ENCODE measurements at places on chromosomes 7 and 10. TPM values are rescaled to one million over a fixed set of nuclear protein-coding genes. Genes with fewer than 3 reads are reported as not detected.

GRCh38 chr10:34811968-34812514, 3.1 kb downstream of the PARD3 start:
- no peak overlapping the region for H3K4me3 ChIP-seq
- H3K4me1 ChIP-seq: peaks cover 27% of the 10 kb centered on the region
- H3K27ac ChIP-seq: no peak overlapping the region
- no peaks in the 10 kb centered on the region for H3K27me3 ChIP-seq
- H3K36me3 ChIP-seq: no peaks in the 10 kb centered on the region

DNA sequence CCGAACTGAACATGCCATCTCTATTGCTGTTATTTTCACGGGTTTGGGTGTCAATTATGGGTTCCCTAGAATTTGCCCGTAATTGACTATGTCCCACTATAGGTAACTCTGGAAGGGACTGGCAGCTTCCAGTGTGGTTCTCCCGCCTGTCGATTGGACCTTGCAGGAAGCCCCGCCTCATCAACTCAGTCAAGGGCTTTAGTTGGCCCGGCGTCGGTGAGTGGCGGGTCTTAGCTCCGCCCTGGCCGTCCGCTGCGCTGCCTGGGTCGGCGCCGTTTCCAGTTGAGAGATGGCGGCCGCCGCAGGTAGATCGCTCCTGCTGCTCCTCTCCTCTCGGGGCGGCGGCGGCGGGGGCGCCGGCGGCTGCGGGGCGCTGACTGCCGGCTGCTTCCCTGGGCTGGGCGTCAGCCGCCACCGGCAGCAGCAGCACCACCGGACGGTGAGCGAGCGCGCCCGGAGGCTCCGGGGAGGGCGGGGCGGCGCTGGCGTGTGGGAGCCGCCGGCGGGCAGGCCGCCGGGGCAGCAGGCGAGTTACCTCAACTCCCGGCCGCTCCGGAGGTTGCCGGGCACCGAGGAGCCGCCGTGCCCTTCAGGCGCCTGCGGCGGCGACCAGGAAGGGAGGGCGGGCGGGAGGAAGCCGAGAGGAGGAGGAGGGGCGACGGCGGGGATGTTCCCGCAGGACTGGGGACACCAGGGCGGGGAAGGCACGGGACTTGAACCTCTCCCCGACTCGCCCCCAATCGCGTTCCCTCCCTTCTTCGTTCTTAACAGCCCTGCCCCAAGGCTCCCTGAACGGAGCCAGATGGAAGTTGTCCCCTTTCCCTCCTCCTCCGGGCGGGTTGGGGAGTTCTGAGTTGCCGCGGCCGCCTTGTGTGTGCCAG, at the start of gene MCU:
Gene MCU (plus strand): TSS at position 281 of the 881 bp plus-strand sequence. CDS start 9 bp downstream, at position 290.
- no peaks in the 10 kb centered on the region for H3K27me3 ChIP-seq
- DNase-seq: peak; percentile 96
- peaks cover 45% of the 10 kb centered on the region for H3K4me1 ChIP-seq
- H3K27ac ChIP-seq: peak within 1 kb of the TSS; percentile 68
- no peaks in the 10 kb centered on the region for H3K36me3 ChIP-seq

Gene LRRD1
- total RNA-seq: 0.29 TPM

DNA sequence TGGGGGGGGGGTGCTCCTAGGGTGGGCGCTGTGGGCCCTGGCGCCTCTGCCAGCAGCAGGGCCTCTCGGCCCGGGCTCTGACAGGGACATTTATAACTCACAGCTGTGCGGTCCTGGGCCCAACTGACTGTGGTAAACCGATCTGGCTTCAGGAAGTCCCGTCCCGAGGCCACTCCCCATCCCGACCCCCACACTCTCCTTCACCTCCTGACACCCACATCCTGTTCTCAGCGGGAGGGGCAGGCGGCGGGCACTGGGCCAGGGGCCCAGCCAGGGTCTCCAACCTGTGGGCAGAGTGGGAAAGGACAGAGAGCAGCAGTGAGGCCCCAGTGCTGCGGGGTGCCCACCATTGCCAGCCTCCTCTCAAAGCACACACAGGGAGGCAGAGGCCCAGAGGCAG, 69.1 kb downstream of the ZMIZ1 start:
- H3K36me3 ChIP-seq: peaks cover 35% of the 10 kb centered on the region
- H3K4me1 ChIP-seq: peaks cover 65% of the 10 kb centered on the region
- H3K4me3 ChIP-seq: no peak overlapping the region
- H3K27ac ChIP-seq: peak overlapping the region; percentile 96
- no peak for DNase-seq

DNA sequence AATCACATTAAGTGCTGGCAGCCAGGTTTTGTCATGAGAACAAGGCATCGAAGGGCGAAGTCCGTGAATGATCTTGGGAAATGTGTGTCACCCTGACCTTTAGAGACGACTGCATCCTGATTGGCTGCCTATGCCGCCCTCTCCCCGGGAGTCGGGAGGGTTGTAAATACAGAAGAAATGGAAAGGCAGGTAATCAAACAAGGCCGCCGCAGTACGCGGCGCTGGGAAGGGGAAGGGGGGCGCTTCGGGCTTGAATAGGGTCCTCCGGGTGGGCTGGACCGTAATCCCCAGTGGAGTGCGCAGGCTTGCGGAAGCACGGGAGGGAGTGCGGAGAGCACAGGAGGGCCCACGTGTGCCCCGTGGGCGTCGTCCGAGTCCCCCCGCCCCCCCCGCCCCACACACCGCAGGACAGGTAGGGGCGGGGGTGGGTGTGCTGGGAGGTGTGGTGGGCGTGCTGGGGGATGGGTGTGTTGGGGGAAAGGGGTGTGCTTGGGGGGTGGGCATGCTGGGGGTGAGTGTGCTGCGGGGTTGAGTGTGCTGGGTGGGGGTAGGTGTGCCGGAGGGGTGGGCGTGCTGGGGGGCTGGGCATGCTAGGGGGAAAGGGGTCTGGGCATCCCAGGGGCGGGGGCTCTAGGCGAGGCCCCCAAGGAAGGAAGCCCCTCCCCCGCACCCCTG, 169.4 kb downstream of the ARHGAP12 start:
- no peaks in the 10 kb centered on the region for H3K27me3 ChIP-seq
- peak overlapping the region; percentile 82 for H3K27ac ChIP-seq
- peak overlapping the region; percentile 90 for H3K4me3 ChIP-seq
- no peaks in the 10 kb centered on the region for H3K36me3 ChIP-seq
- peaks cover 20% of the 10 kb centered on the region for H3K4me1 ChIP-seq
- DNase-seq: peak; percentile 67

DNA sequence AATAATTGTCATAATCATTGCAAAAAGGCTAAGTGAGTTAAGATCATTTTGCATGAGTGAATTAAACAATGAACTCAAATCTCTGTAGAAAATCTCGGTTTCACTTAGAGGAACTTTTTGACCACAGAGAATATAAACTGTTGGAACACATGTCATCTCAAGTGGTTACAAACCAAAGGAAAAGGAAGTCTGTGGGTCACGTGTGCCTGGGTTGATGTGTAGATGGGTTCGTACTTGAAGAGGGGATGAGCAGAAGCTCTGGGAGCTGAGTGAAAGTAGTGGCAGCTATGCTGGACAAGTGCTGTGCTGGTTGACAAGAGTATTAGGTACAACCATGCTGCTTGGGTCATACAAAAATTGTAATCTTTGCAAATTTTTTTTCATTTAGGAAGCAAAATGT, 35.0 kb downstream of the GLRX3 start:
- no peaks in the 10 kb centered on the region for H3K27me3 ChIP-seq
- no peak overlapping the region for H3K4me3 ChIP-seq
- DNase-seq: no peak
- H3K36me3 ChIP-seq: peaks cover 60% of the 10 kb centered on the region
- H3K4me1 ChIP-seq: peaks cover 13% of the 10 kb centered on the region
- no peak overlapping the region for H3K27ac ChIP-seq

Gene IGFBP1
- 4.0 TPM for total RNA-seq

DNA sequence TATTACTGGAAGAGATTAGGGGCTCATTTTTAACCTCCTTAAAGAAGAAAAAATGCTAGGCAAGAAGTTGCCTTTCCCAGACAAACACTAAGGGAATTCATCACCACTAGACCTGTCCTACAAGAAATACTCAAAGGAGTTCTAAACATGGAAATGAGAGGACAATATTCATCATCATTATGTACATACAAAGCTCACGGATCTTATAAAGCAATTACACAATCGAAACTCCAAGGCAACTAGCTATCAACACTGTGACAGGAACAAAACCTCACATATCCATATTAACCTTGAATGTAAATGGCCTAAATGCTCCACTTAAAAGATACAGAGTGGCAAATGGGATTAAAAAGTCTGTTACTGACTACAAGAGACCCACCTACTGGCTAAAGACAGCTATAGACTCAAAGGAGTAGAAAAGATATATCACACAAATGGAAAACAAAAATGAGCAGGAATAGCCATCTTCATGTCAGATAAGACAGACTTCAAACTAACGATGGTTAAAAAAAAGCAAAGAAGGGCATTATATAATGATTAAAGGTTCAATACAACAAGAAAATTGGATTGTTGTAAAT, 246.6 kb downstream of the ADRA2A start:
- H3K4me1 ChIP-seq: no peaks in the 10 kb centered on the region
- no peaks in the 10 kb centered on the region for H3K36me3 ChIP-seq
- H3K4me3 ChIP-seq: no peak overlapping the region
- H3K27me3 ChIP-seq: no peaks in the 10 kb centered on the region
- H3K27ac ChIP-seq: no peak overlapping the region

DNA sequence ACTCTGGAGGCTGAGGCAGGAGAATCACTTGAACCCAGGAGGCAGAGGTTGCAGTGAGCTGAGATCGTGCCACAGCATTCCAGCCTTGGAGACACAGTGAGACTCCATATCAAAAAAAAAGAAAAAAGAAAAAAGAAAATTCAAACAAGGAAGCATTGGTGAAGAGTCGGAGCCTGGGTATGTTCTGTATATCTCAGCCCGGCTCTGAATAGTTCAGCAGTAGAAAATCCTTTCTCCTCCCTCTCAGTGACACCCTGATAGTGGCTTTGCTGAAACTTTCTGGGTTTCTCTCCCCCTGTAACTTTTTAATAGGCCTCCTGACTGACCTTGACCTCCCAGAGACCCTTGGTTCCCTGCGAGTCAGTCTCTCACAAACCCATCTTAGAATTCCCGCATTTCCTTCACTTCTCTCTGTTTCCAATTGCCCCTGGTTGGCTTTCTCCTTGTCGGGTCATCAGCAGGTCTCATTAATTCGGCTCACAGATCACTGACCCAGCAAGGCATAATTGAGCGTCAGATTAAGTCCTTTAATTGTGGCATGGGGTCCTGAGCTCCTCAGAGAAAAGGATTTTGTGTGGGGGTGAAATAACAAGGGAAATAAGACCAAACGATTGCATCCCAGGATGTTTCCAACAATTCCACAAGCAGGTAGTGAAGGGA, 541.6 kb upstream of the NRP1 start:
- no peak overlapping the region for H3K27ac ChIP-seq
- DNase-seq: no peak
- peaks cover 24% of the 10 kb centered on the region for H3K27me3 ChIP-seq
- no peak overlapping the region for H3K4me3 ChIP-seq

- H3K27me3 ChIP-seq: no peaks in the 10 kb centered on the region
- peak overlapping the region; percentile 70 for H3K27ac ChIP-seq
Measured at GRCh38 chr7:128056901-128057300, 25.7 kb upstream of the LRRC4 start.

DNA sequence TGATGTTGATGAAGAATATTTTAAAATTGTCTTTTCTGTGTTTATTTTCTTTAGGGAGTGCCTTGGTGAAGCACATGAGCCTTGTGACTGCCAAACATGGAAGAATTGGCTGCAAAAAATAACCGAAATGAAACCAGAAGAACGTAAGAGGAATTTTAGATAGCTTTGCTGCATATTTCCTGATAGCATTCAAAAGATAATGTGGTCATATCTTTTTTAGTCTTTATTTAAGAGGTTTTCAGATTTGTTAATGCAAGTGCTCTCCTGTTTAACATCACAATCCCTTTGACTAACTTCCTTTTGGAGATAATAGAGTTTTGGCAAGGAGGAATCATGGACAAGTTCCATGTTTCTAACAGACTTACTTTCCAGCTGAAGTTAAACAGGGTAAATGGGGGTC, 85.2 kb upstream of the GATAD1 start:
- no peaks in the 10 kb centered on the region for H3K27me3 ChIP-seq
- H3K36me3 ChIP-seq: peaks cover 15% of the 10 kb centered on the region
- peaks cover 22% of the 10 kb centered on the region for H3K4me1 ChIP-seq
- no peak for DNase-seq
- no peak overlapping the region for H3K27ac ChIP-seq

Gene CNTNAP2
- total RNA-seq: 7.6 TPM

GRCh38 chr7:25846722-25847121, 305.3 kb upstream of the NFE2L3 start:
- H3K36me3 ChIP-seq: no peaks in the 10 kb centered on the region
- DNase-seq: no peak
- peaks cover 80% of the 10 kb centered on the region for H3K4me1 ChIP-seq
- H3K27me3 ChIP-seq: no peaks in the 10 kb centered on the region

GRCh38 chr10:62810156-62810902, 5.8 kb downstream of the ADO start:
- no peak overlapping the region for H3K27ac ChIP-seq
- peaks cover 13% of the 10 kb centered on the region for H3K27me3 ChIP-seq
- no peaks in the 10 kb centered on the region for H3K36me3 ChIP-seq
- DNase-seq: no peak

DNA sequence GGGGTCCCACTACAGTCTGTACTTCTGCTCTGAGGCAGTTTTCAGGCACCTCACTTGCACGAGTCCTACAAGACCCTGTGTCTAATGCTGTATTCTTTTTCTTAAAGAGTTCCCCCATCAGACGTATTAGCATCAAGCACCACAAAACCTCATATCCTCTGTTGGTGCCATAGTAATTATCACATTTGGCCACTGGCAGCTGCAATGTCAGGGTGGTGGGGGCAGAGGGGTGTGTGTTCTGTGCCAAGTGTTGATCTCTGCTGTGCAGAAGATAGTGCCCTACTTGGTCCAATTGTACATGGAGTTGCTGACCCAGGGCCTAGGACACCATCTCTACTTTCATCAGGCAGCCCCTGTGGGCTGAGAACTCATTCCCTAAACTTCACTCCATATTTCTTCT, 20.0 kb upstream of the JAZF1 start:
- H3K27me3 ChIP-seq: no peaks in the 10 kb centered on the region
- no peaks in the 10 kb centered on the region for H3K36me3 ChIP-seq
- no peak for DNase-seq
- H3K4me3 ChIP-seq: no peak overlapping the region

Gene IRF5
- under 0.01 TPM for total RNA-seq

All from osteoblast (primary cell).